ENCODE measurements at places on chromosomes 6 and 20. TPM values are rescaled to one million over a fixed set of nuclear protein-coding genes. Genes with fewer than 3 reads are reported as not detected.

- DNase-seq = no peak
These were observed 2.2 kb downstream of the UBR2 start for GRCh38 chr6:42565823-42566613.

DNA sequence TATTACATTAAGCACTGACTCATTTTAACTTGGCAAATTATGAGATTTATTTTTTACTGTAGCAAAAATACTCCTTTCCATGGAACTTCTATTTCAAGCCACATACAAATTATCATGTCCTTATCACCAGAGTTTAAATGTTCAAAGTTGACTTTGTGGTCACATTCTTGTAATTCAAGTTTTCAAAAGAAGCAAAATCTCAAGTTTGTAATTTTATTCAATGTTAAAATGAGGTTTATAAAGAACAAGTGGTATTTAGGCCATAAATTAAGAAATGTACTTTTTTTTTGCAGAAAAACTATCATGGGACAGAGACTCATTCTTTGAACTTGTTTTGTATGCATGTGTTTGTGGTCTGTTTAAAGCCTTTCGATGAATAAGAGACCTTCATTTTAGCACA, 811.5 kb downstream of the TENT5A start:
- DNase-seq = no peak

GRCh38 chr6:35161776-35162607, 20.9 kb upstream of the TCP11 start:
- DNase-seq = no peak

GRCh38 chr20:17652411-17652810, 29.6 kb downstream of the RRBP1 start:
- no peak for DNase-seq

DNA sequence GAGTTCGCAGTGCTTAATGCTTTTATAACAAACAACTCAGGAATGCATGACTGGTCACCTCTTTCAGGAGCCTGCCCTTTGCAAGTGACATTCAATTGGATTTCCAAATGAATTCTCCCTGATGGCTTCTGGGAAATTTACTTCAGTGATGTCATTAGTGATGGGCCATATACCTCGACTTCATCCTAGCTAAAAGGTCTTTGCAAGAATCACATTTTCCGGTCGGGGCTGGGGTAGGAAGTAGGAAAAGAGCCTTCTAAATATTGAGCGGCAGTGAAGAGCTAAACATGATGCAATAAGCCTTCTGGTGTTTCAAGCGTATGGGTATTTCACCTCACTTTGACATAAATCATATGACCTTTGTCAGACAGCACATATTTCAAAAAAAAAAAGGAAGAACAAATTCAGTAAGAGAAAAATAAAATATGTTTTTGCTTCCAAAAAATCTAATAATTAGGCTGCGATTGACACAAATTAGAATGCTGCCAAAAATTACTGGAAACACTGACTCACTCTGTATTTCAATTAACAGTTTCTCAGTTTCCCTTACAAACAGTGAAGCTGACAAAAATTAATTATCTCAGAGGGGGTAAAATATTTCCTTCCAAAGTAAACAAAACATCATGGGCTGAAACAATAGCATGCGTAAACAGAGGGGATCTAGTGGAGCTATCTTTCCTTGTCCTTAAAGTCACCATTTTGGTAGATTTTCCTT, 39.8 kb downstream of the ADTRP start:
- DNase-seq = no peak

DNA sequence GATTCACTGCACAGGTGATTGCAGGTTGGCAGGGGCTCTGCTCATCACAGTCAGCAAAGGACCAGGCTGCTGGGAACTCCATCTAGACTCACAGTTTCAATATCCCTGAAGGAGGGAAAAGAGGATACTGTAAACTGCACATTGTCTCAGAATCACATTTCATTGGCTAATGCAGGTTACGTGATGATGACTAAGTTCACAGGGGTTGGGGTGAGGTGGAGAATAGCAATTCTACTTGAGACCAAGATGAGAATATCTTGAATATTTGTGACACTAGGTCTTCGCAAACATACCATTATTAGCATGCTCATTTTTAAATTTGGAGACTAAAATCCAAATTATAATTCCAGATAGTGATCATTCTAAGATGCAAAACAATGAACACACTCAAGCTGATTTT, 208.5 kb upstream of the CITED2 start:
- no peak for DNase-seq

- DNase-seq = no peak
These were observed 55.0 kb upstream of the HLA-A start for GRCh38 chr6:29887330-29887818.

DNA sequence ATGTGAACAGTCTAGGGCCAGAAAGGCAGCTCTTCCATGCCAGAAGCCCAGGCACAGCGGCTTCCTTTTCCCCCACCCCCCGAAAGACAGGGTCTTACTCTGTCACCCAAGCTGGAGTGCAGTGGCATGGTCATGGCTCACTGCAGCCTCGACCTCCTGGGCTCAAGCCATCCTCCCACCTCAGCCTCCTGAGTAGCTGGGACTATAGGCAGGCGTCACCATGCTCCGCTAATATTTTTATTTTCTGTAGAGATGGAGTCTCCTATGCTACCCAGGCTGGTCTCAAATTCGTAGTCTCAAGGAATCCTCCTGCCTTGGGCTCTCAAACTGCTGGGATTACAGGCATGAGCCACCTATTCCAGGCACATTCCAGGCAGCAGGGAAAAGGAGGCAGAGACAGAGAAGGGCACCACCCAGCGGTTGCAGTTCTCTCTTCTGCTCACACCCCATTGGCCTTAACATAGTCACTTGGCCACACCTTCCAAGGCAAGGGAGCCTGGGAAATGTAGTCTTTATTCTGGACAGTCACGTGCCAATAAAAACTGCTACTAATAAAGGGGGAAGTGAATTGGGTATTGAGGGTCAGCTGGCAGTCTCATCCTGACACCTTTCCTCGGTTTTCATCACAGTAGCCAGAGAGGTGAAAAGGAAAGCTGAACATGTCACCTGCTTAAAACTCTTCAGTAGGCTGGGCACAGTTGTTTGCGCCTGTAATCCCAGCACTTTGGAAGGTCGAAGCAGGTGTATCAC, 205.9 kb downstream of the ZMYND8 start:
- no peak for DNase-seq

DNA sequence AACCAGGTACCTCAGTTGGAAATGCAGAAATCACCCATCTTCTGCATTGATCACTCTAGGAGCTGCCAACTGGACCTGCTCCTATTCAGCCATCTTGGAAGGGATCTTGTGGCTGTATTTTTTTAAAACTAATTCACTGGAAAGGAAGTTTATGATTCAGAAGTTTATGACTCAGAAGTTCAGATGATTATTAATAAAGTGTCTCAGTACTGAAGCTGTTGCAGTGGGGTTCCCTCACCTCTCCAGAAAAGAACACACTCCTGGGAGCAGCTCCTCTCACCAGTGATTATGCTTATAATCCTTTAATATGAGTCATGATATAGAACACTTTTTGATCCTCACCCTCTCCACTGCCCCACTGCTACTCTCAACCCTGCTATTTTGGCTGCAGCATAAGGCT, 291.2 kb upstream of the HS3ST5 start:
- DNase-seq = no peak

BPIFB4 gene
- total RNA-seq = not detected

DEFB132 gene
- not detected for total RNA-seq

TNFRSF6B gene
- total RNA-seq = 0.84 TPM

TNNC2 gene
- not detected for total RNA-seq

DLK2 gene
- not detected for total RNA-seq

ZNF343 gene
- total RNA-seq = 11.4 TPM

SLC22A16 gene
- not detected for total RNA-seq

FAM217A gene
- total RNA-seq = not detected
